Upper lobe of right lung (tissue), 1 donor: ENCODE measurements at places on chromosomes 1 and 21. TPM values are rescaled to one million over a fixed set of nuclear protein-coding genes. Genes with fewer than 3 reads are reported as not detected.

- no peak overlapping the region for H3K27ac ChIP-seq
- no peaks in the 10 kb centered on the region for H3K27me3 ChIP-seq
- no peak for DNase-seq
- H3K4me1 ChIP-seq, result peaks cover 11% of the 10 kb centered on the region
- no peaks in the 10 kb centered on the region for H3K36me3 ChIP-seq
- H3K4me3 ChIP-seq, result no peak overlapping the region
Observed at GRCh38 chr1:85321237-85321964, 45.0 kb upstream of the BCL10 start.

DNA sequence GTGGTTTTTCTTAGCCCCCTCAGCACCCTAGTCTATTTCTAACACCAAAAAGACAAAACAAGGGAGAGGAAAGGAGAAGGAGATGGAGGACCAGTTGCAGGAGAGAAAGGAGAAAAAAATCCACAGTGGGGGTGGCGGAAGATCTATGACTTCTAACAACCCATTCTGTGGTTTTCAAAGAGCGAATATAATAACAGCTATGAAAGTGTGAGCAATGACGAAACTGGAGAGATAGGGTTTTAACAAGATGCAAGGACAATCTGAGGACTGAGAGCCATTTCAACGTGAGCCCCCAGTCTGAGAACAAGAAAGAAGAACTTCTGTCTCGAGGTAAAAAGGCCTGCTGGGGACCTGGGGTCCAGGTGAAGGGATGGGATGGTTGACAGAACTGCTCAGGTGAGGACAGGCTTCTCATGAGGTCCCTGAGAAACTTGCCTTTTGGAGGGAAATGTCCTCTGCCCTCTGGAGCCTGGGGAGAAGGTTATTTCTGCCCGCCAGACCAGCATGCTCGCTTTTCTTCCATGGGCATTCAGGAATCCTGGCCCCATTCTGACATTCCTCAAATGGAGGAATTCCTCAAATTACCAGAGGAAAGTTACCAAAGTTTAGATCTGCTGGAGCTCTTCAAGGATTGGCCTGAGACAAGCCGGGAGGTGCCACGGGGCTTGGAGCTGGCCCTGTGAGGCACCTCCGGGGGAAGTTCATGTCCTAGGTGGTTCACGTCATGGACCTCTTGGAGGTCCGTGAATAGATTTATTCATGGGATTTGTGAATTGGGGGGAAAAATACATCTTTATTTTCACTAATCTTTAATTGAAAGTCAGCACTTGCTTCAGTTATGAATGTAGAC lies at the start of gene CD160:
TSS of gene CD160 (plus strand) at position 270 of the 850 bp plus-strand sequence. CDS start 8,829 bp downstream, outside the sequence.
- no peak for DNase-seq
- H3K36me3 ChIP-seq, result no peaks in the 10 kb centered on the region
- peaks cover 11% of the 10 kb centered on the region for H3K27me3 ChIP-seq
- no peaks in the 10 kb centered on the region for H3K4me1 ChIP-seq
- no peak within 1 kb of the TSS for H3K4me3 ChIP-seq

B3GALT2 gene
- total RNA-seq, result 6.8 TPM

DNA sequence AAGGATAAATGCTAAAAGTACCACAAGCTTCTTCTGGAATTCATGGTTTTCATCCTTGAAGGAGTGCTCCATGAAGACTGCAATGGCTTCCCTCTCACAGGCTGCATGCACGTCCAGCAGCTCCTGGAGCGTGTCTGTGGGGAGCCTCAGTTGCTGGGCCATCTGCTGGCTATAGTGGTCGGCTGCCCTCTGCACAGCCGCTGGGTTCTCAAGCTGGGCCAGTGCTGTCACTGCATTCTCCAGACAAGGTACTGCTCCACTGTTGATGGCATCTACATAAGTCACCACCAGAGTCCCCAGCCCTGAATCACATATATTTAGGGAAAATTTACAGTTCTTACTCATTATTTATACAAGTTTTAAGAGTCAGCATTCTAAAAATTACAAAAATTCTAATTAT lies 8.7 kb downstream of the GBP4 start:
- H3K4me1 ChIP-seq, result no peaks in the 10 kb centered on the region
- H3K4me3 ChIP-seq, result no peak overlapping the region
- no peak for DNase-seq
- H3K27ac ChIP-seq, result no peak overlapping the region
- no peaks in the 10 kb centered on the region for H3K27me3 ChIP-seq

- DNase-seq, result no peak
- no peak overlapping the region for H3K27ac ChIP-seq
- no peaks in the 10 kb centered on the region for H3K36me3 ChIP-seq
- no peaks in the 10 kb centered on the region for H3K27me3 ChIP-seq
Observed at GRCh38 chr1:89616844-89617627, 15.9 kb upstream of the LRRC8C start.

GRCh38 chr1:179445593-179445992 lies 79.8 kb downstream of the AXDND1 start:
- no peaks in the 10 kb centered on the region for H3K4me1 ChIP-seq
- no peaks in the 10 kb centered on the region for H3K36me3 ChIP-seq
- no peak for DNase-seq
- H3K27ac ChIP-seq, result no peak overlapping the region

GRCh38 chr1:219710529-219711194 lies 97.8 kb upstream of the ZC3H11B start:
- H3K4me1 ChIP-seq, result no peaks in the 10 kb centered on the region
- H3K36me3 ChIP-seq, result no peaks in the 10 kb centered on the region
- H3K4me3 ChIP-seq, result no peak overlapping the region
- DNase-seq, result no peak
- no peak overlapping the region for H3K27ac ChIP-seq

ANGPTL7 gene
- total RNA-seq, result 1.1 TPM

GRCh38 chr1:93033029-93033428 lies 46.1 kb upstream of the MTF2 start:
- no peak for DNase-seq
- no peaks in the 10 kb centered on the region for H3K4me1 ChIP-seq
- no peaks in the 10 kb centered on the region for H3K36me3 ChIP-seq
- no peak overlapping the region for H3K4me3 ChIP-seq
- H3K27ac ChIP-seq, result no peak overlapping the region
- no peaks in the 10 kb centered on the region for H3K27me3 ChIP-seq

VTCN1 gene
- total RNA-seq, result not detected

TRPM2 gene
- 10.0 TPM for total RNA-seq
